ENCODE measurements at places on chromosomes 5 and 9.

DNA sequence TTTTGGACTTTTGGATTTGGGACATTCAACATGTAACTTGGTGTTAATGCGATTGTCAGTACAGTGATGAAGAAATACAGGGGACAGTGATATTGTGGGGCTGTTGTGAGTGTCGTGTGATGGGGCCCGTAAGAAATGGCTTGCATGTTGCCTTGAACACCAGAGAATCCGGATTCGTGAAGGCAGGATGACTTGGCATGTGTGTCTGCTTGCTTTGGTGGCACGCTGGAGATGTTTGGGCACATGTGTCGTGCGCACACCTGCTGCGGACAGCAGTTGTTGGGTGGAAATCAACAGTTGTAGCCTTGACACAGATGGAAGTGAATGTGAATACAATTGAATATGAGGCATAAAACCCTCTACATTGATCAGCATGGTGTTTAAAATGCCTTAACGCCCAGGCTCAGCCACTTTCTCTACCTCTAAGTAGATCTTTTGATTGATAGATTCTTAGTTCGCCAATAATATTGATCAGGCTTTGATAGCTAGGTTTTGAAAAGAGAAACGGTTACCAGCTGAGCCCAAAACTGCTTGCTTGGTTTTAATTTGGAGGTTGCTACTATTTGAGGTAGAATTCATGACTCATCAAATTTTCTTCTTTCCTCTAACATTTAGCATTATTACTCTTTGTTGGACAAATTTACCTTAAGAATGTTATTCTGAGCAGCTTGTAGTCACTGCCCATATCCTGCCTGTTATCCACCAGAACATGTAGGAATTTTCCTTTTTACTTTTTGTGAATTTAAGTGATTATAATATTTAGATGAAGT, 94.4 kb downstream of the TRIO start:
- DNase-seq: no peak

- DNase-seq: no peak
These were observed 154.7 kb downstream of the WDR70 start for GRCh38 chr5:37533851-37534250.

GRCh38 chr9:87276327-87276841, 221.3 kb upstream of the DAPK1 start:
- no peak for DNase-seq

DNA sequence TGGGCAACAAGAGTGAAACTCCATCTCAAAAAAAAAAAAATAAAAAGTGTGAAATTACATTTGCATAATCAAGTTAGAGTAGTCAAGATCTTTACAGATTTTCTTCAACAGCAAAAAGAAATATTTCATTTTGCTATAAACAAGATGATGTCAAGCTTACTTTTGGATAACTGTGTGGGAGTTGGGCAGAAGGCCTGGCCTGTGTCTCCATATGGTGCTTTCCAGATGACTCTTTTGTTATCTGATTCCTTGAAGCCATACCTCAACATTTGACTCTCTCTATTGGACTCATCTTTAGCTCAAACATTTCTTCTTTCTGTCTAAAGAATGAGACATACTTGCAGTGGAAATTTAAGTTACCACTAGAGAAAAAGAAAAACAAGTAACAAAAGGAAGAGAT, 246.8 kb downstream of the MSX2 start:
- no peak for DNase-seq

DNA sequence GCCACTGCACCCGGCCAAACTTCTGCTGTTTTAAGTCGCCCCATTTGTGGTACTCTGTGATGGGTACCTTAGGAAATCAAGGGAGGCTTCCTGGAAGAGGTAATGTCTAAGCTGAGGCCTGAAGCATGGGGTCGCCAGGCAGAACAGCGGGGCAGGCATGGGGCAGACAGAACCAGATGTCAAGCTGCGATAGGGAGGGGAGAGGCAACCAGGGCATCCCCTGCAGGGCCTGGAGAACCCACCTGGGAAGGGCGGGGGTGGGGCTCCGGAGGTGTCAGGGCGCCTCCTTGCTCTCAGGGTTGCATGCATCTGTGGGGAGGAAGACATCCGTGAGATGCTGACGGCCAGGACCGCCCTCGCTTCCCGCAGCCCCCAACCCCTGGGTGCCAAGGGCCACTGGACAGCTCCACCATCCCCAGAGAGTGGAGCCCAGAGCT, 2.8 kb downstream of the LCN15 start:
- no peak for DNase-seq

DNA sequence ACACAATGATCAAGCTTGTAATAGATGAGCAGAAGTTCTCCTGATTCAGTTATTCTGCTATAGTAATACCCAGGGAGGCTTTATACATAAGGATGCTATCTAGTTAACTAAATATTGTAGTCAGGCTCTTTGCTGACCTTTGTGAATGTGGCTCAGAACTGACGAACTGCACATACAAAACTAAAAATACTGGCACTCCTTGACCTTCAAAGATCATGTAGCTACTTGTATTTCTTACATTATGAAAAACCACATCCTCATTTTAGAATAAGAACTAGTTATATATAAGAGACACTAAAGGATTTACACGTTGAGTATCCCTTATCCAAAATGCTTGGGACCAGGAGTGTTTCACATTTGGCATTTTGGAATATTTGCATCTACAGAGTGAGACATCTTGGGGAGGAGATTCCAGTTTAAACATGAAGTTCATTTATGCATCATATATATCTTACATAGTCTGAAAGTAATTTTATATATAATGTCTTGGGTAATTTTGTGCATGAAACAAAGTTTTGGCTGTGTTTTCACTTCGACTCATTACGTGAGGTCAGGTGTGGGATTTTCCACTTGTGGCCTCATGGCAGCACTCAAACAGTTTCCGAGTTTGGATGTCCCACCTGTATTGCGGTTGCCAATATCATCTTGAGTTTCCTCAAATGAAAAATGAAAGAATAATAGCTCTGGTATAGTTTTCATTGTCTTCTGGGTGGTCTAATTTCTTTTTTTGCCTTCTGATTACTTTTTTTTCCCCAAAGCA, 58.4 kb upstream of the FBXL7 start:
- DNase-seq: no peak

Measured in brain (organoid and tissue), 16 donors.